ENCODE measurements at places on chromosomes 3 and 15. TPM values are rescaled to one million over a fixed set of nuclear protein-coding genes. Genes with fewer than 3 reads are reported as not detected.

CHRM5 gene
- not detected for total RNA-seq

PP2D1 gene
- not detected for total RNA-seq

- DNase-seq: no peak
- H3K36me3 ChIP-seq: no peaks in the 10 kb centered on the region
- H3K27ac ChIP-seq: no peak overlapping the region
- no peaks in the 10 kb centered on the region for H3K27me3 ChIP-seq
- no peaks in the 10 kb centered on the region for H3K4me1 ChIP-seq
These were observed 224.4 kb upstream of the LYSMD4 start for GRCh38 chr15:99957642-99958013.

DNA sequence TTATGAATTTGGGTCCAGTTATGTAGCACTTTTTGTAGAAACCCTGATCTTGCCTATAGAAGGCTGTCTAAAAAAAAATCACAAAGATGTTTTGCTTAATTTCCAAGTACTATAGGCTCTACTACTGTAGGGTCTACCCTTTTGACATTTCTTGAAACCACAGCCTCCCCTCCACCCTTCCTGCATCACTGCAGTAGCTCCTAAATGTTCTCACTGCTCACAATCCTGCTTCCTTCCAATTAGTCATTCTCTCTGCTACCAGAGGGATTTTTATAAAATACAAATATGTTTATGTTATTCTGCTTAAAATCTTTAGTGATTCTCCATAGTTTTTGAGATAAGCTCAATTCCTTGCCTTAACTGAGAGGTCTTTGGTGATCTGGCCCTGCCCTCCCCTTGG, 114.0 kb downstream of the CYP19A1 start:
- H3K36me3 ChIP-seq: no peaks in the 10 kb centered on the region
- peaks cover 22% of the 10 kb centered on the region for H3K4me1 ChIP-seq

DNA sequence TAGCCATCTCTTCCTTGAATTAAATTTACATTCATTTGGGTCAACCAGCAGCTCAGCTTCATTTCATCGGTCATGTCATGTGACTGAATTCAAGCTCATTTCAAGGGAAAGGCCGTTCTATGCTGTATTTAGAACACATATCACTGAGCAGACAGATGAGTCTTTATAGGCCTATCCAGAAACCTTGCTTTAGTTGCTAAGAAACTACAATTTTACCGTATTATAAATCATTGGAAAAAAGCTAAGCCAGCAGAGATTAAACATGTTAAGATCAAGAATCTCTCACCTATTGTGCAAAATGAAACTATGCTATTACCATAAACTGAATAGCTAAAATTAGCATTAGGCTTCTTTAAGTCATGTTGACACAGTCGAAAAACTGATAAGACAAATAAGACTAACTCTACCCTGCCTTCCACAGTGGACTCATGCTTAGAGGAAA, 2.2 kb downstream of the NPTN start:
- H3K27ac ChIP-seq: no peak overlapping the region
- no peaks in the 10 kb centered on the region for H3K27me3 ChIP-seq
- H3K4me3 ChIP-seq: no peak overlapping the region
- H3K4me1 ChIP-seq: peaks cover 39% of the 10 kb centered on the region

DNA sequence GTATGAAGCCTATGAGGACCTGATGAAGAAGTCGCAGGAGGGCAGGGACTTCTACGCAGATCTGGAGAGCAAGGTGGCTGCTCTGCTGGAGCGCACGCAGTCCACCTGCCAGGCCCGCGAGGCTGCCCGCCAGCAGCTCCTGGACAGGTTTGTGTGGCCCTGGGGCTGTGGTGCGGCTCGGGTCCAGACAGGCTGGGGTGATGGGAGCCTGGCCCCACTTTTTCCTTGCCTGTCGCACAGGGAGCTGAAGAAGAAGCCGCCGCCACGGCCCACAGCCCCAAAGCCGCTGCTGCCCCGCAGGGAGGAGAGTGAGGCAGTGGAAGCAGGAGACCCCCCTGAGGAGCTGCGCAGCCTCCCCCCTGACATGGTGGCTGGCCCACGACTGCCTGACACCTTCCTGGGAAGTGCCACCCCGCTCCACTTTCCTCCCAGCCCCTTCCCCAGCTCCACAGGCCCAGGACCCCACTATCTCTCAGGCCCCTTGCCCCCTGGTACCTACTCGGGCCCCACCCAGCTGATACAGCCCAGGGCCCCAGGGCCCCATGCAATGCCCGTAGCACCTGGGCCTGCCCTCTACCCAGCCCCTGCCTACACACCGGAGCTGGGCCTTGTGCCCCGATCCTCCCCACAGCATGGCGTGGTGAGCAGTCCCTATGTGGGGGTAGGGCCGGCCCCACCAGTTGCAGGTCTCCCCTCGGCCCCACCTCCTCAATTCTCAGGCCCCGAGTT, 29.0 kb downstream of the PTPN23 start:
- no peaks in the 10 kb centered on the region for H3K4me1 ChIP-seq
- H3K27ac ChIP-seq: no peak overlapping the region
- no peaks in the 10 kb centered on the region for H3K27me3 ChIP-seq

CKMT1B gene
- total RNA-seq: 24.4 TPM

FBXL22 gene
- 0.49 TPM for total RNA-seq

GRCh38 chr15:86135041-86135440, 55.4 kb downstream of the AGBL1 start:
- no peak for DNase-seq
- H3K4me1 ChIP-seq: no peaks in the 10 kb centered on the region
- no peak overlapping the region for H3K27ac ChIP-seq
- no peaks in the 10 kb centered on the region for H3K36me3 ChIP-seq

GRCh38 chr3:30221619-30222018, 384.8 kb upstream of the TGFBR2 start:
- no peak for DNase-seq
- H3K27me3 ChIP-seq: no peaks in the 10 kb centered on the region
- H3K27ac ChIP-seq: no peak overlapping the region
- H3K4me1 ChIP-seq: peaks cover 2% of the 10 kb centered on the region
- H3K36me3 ChIP-seq: no peaks in the 10 kb centered on the region

- H3K4me1 ChIP-seq: no peaks in the 10 kb centered on the region
- no peak overlapping the region for H3K27ac ChIP-seq
- DNase-seq: no peak
- no peaks in the 10 kb centered on the region for H3K27me3 ChIP-seq
- no peaks in the 10 kb centered on the region for H3K36me3 ChIP-seq
- H3K4me3 ChIP-seq: no peak overlapping the region
These were observed 13.3 kb upstream of the SUSD5 start for GRCh38 chr3:33231756-33232465.

- no peaks in the 10 kb centered on the region for H3K27me3 ChIP-seq
- H3K27ac ChIP-seq: no peak overlapping the region
- no peaks in the 10 kb centered on the region for H3K4me1 ChIP-seq
- no peak for DNase-seq
- H3K4me3 ChIP-seq: no peak overlapping the region
These were observed 124.2 kb downstream of the GHSR start for GRCh38 chr3:172323894-172324610.

KBTBD8 gene
- total RNA-seq: 1.4 TPM

MYZAP gene
- 5.8 TPM for total RNA-seq

- DNase-seq: no peak
- H3K36me3 ChIP-seq: no peaks in the 10 kb centered on the region
- H3K27ac ChIP-seq: no peak overlapping the region
- H3K4me1 ChIP-seq: no peaks in the 10 kb centered on the region
- H3K27me3 ChIP-seq: no peaks in the 10 kb centered on the region
These were observed 141.5 kb upstream of the PLXND1 start for GRCh38 chr3:129747992-129748391.

- H3K4me1 ChIP-seq: no peaks in the 10 kb centered on the region
- no peaks in the 10 kb centered on the region for H3K27me3 ChIP-seq
- no peaks in the 10 kb centered on the region for H3K36me3 ChIP-seq
- no peak overlapping the region for H3K4me3 ChIP-seq
These were observed 391.8 kb upstream of the ADAMTS9 start for GRCh38 chr3:65079560-65079959.

DNA sequence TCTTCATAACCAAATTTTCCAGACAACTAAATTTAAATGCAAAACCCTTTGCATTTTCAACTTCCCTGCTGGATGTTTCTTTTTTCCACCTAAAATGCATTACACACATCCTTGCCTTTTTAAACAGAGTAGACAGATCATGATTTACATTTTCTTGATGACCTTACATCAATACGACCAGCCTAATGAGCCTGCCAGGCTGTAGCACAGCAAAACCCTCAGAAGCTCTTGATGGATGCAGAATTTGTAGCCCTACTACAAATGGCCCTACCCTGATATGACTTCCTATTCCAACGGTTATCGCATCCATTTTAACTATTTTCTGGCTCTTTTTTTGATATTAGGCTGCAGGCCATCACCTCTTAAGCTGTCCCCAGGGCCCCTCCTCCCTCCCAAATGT, 66.3 kb downstream of the NTRK3 start:
- H3K27me3 ChIP-seq: peaks cover 30% of the 10 kb centered on the region
- no peaks in the 10 kb centered on the region for H3K36me3 ChIP-seq
- no peak for DNase-seq
- no peak overlapping the region for H3K4me3 ChIP-seq

ROPN1 gene
- total RNA-seq: not detected

DNA sequence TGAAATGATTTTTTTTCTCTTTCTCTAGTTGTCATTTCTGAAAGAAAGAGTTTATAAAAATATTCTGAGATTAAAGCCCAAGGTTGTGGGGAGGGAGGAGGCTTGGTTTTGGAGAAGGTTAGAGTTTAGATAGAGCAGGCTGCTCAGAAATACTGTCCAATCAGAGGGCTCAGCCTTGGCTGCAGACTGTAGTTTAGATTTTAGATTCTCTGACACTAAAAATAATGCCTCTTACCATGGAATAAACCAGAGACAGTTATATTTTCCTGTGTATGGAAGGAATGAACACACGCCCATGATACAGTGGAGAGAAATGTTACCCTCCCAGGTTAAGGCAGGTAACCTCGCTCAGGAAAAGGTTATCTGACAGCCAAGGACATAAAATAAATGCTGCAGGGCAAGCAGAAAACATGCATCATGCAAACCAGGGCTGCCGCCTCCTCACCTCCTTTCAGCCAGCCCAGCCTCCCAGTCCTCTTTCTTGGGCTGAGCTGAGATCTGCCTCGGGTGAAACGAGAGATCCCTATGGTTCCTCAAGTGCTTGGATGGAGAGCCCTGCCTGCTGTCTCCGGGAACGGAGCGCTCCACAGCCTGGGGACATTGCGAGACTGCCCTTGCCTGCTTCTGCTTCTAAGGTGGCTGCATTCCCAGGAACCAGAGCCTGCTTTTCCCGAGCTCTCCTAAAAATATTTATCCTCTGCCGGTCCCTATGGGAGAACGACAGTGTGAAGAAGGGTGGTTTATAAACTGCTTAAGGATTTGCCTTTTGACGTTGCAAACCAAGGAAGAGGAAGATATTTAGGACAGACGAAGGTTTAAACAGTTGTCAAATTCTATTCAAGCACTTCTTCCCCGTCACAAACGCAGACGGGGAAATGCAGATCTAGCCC, 848 bp downstream of the NCEH1 start:
- H3K4me1 ChIP-seq: peaks cover 27% of the 10 kb centered on the region
- H3K27ac ChIP-seq: peak overlapping the region; percentile 92
- peak overlapping the region; percentile 91 for H3K4me3 ChIP-seq
- no peaks in the 10 kb centered on the region for H3K27me3 ChIP-seq
- no peaks in the 10 kb centered on the region for H3K36me3 ChIP-seq
- no peak for DNase-seq

- H3K4me3 ChIP-seq: no peak overlapping the region
- no peak overlapping the region for H3K27ac ChIP-seq
- H3K27me3 ChIP-seq: no peaks in the 10 kb centered on the region
- H3K4me1 ChIP-seq: no peaks in the 10 kb centered on the region
- DNase-seq: no peak
These were observed 42.1 kb upstream of the ACTC1 start for GRCh38 chr15:34837246-34838016.

PRSS50 gene
- not detected for total RNA-seq

GRCh38 chr3:168501570-168501969, 405.8 kb upstream of the GOLIM4 start:
- no peaks in the 10 kb centered on the region for H3K36me3 ChIP-seq
- no peak overlapping the region for H3K27ac ChIP-seq
- no peak overlapping the region for H3K4me3 ChIP-seq
- no peak for DNase-seq
- peaks cover 34% of the 10 kb centered on the region for H3K27me3 ChIP-seq
- no peaks in the 10 kb centered on the region for H3K4me1 ChIP-seq

GRCh38 chr3:156382458-156383346, 172.2 kb downstream of the SSR3 start:
- no peak overlapping the region for H3K27ac ChIP-seq
- no peaks in the 10 kb centered on the region for H3K4me1 ChIP-seq
- H3K36me3 ChIP-seq: no peaks in the 10 kb centered on the region
- H3K27me3 ChIP-seq: 0 out of 2 replicates have a peak, but pooled peaks cover 2% of the 10 kb centered on the region
- peak; percentile 23 for DNase-seq
- H3K4me3 ChIP-seq: no peak overlapping the region

- H3K4me3 ChIP-seq: no peak overlapping the region
- peaks cover 15% of the 10 kb centered on the region for H3K36me3 ChIP-seq
- no peak overlapping the region for H3K27ac ChIP-seq
- H3K4me1 ChIP-seq: peaks cover 6% of the 10 kb centered on the region
- H3K27me3 ChIP-seq: no peaks in the 10 kb centered on the region
These were observed 73.8 kb downstream of the FLNB start for GRCh38 chr3:58082047-58082446.
